ENCODE measurements at places on chromosomes 12 and 14.

- no peak for DNase-seq
Measured at GRCh38 chr14:36243183-36243582, 66.7 kb upstream of the PTCSC3 start.

DNA sequence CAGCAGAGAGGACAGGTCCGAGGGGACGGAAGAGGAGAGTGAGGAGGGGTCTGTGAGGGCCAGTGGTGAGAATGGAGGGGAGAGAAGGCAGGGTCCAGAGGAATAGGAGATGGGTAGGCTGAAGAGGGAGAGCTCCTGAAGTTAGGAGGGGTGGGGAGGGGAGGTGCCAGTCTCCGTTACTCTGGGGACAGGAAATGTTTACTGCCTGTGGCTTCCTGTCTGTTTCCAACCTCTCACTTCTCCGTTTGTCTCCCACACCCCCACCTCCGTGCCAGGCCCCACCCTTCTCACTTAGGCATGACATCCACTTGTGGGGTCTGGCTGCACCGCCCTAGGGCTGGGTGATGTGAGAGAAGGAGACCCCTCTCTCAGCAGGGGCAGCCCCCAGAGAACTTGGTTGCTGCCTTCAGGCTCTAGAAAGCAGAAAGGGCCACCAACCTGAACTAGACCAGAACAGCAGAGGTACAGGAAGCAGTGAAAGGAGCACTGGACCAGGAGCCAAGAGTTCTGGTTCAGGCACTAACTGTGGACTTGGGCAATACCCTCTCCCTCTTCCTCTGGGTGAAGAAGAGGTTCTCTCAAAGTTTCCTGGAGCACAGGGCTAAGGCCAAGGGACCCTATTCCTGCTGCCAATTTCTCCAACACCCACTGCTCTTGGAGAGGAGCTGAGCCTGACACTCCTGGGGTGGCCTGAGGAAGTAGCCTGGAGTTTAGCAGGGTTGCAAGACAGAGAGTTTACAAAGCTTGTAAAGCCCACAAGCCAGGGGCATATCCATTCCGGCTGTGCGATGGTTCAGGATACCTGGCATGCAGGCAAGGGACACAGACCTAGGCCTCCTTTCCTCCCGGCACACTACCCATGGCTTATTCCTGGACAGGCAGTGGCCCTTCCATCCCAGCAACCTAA is 5.5 kb downstream of the ITGA5 start:
- DNase-seq: no peak

DNA sequence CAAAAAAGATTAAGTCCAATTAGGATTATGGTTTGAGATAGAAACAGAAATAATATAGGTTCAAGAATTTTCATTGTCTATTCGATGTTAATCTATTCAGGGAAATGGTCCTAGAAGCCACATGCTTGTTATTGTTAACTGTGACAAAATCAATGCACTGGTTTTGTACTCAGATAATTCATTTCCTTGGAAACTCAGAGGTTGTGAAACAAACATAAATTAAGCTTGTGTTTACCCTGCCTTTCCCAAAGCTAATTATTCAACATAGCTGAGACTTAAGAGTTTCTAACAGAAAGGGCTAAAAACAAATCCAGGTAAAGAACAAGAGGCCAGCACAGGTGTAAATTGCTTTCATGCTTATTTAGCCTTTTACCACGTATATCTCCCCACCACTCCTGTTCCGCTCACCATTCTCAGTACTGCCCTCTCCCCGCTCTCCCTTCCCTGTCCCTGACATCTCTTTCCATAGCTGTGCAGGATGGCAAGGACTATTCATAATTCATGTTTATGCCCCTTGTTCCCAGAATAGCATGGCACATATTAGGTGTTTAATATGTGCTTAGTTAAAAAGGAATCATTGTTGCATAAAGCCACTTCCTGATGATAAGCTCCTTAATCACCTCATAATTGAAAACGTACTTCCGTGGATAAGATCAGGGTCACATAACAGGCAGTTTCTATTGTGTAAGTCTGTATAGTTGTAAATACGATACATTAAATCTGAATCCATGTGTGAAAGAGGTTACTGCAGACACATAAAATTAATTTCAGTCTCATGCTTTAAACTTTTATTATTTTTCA is 131.8 kb upstream of the USP15 start:
- no peak for DNase-seq

GRCh38 chr12:76680940-76681339 is 83.0 kb upstream of the ZDHHC17 start:
- DNase-seq: no peak

DNA sequence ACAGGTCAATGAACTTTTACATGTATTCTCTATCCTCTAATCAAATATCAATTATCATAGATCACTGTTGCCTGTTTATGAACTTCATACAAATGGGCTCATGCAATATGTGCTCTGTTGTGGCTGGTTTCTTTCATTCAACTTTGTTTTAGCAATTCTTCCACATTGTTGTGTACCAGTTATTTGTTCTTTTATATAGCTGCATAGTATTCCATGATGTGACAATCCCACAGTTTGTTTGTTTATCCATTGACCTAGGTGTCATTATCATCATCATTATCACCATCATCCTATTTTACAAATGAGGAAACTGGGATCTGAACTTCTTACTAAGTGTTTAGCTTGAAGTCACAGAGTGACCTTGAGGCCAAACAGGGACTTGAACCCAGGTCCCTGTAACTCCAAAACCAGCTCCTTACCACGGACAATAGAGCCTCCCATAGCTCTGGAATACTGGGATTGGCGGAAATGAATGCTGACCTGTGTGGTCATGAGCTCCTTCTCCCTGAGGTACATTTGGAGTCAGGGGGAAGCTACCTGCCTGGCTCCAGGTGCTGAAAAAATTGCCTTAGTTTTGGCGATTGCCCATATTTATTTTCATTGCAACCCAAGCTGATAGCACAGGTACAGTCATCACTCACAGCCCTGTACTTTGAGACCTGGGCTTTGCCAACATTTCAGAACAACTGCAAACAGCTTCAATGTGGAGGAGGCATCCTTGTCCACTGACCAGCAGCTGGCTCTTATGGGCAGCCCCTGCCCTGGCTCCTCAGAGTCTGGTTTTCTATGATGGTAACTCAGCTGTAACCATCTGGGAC is 9.2 kb downstream of the ZFP36L1 start:
- no peak for DNase-seq

GRCh38 chr12:30880061-30880460 is 46.5 kb upstream of the TSPAN11 start:
- DNase-seq: no peak
